Heart right ventricle (tissue), 16 donors: ENCODE measurements at places on chromosomes 2 and 18.

DNA sequence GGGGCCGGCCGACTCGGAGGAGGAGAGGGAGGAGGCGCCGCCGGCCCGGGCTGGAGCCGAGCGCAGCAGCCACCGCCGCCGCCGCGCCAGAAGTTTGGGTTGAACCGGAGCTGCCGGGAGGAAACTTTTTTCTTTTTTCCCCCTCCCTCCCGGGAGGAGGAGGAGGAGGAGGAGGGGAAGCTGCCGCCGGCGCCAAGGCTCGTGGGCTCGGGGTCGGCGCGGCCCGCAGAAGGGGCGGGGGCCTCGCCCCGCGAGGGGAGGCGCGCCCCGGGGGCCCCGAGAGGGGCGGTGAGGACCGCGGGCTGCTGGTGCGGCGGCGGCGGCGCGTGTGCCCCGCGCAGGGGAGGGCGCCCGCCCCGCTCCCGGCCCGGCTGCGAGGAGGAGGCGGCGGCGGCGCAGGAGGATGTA is 316 bp downstream of the CRIM1 start:
- DNase-seq: no peak
- H3K27me3 ChIP-seq: no peaks in the 10 kb centered on the region
- peak overlapping the region; percentile 92 for H3K27ac ChIP-seq
- peak overlapping the region; percentile 56 for H3K4me3 ChIP-seq

- H3K4me1 ChIP-seq: no peaks in the 10 kb centered on the region
- no peaks in the 10 kb centered on the region for H3K27me3 ChIP-seq
- no peak overlapping the region for H3K4me3 ChIP-seq
- no peaks in the 10 kb centered on the region for H3K36me3 ChIP-seq
- DNase-seq: peak; percentile 12
Observed at GRCh38 chr2:154425994-154426393, 272.5 kb upstream of the KCNJ3 start.

DNA sequence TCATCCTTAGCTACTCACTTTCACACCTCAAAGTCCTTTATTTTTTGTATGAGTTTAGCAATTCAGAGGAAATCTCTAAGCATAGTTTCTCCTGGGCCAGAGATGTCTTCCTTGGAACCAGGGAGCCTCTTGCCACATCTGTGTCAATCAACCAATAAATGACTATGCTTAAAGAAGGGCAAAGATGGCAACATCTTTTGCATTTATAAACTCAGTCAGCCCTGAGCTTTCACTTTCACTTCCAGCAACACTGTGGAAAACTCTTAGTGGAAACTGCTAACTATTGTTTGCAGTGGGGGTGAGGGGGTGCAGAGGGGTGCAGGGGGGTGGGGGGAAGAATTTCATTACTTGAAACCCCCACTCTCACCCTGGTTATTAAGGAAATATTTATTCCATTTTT is 3.4 kb downstream of the ACVR1C start:
- H3K27me3 ChIP-seq: no peaks in the 10 kb centered on the region
- no peak overlapping the region for H3K27ac ChIP-seq
- no peaks in the 10 kb centered on the region for H3K36me3 ChIP-seq
- peaks cover 10% of the 10 kb centered on the region for H3K4me1 ChIP-seq
- H3K4me3 ChIP-seq: no peak overlapping the region

GRCh38 chr2:99442837-99443236 is 47.0 kb downstream of the REV1 start:
- H3K27ac ChIP-seq: no peak overlapping the region
- no peak overlapping the region for H3K4me3 ChIP-seq
- H3K27me3 ChIP-seq: no peaks in the 10 kb centered on the region
- peaks cover 59% of the 10 kb centered on the region for H3K36me3 ChIP-seq

DNA sequence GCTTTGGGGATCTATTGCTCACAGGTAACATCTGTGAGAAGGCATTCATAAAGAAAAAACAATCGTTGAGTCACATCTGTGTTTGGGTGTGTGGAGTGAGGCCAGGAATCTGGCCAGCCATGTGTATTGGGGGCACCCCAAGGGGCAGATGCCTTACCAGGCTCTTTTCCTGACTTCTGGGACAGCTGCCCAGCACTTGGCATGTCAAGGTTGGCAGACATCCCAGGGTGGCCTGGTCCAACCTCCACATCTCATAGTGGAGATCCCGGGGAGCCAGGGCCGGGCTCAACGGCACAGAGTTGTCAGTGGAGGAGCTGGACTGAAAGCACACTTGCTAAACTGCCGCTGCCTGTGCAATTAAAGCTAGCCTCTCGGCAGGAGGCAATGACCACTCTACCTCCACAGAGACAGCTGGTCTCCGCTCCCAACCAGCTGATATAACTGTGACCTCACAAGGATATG is 75.3 kb upstream of the MGAT4A start:
- H3K27ac ChIP-seq: peak overlapping the region; percentile 35
- DNase-seq: peak; percentile 83
- no peaks in the 10 kb centered on the region for H3K27me3 ChIP-seq
- H3K4me1 ChIP-seq: peaks cover 24% of the 10 kb centered on the region
- H3K4me3 ChIP-seq: no peak overlapping the region
- H3K36me3 ChIP-seq: no peaks in the 10 kb centered on the region

DNA sequence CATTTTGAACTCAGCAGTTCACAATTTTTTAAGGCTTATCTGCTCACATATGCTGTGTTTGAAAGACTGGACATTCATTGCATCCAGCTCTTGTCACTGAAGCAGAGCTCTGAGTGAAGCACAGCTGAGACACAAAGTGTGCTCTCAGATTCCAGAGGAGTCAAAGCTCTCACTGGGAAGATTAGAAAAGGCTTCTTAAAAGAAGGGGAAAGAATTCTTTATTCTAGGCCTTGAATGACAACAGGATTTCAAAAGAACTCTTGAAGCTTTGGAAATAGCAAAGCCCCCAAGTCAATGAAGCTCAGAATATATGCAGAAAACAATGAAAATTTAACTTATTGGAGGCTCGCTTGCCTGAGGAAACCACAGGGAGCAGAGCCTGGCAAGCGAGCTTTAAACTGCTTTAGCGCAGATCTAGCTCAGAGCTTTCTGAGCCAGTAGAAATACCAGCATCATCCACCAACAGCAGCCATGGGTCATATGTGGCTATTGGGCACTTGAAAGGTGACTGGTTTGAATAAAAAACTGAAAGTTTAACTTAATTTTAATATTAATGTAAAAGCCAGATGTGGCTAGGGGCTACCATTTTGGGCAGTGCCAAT is 369.7 kb downstream of the OSR1 start:
- DNase-seq: no peak
- no peak overlapping the region for H3K4me3 ChIP-seq
- H3K27ac ChIP-seq: no peak overlapping the region
- no peaks in the 10 kb centered on the region for H3K36me3 ChIP-seq
- H3K27me3 ChIP-seq: no peaks in the 10 kb centered on the region

- no peak for DNase-seq
- peak overlapping the region; percentile 97 for H3K27ac ChIP-seq
- H3K27me3 ChIP-seq: no peaks in the 10 kb centered on the region
- peak overlapping the region; percentile 88 for H3K4me3 ChIP-seq
- no peaks in the 10 kb centered on the region for H3K36me3 ChIP-seq
Observed at GRCh38 chr2:84969511-84970209, 1.3 kb upstream of the KCMF1 start.

GRCh38 chr2:127172306-127172705 is 47.8 kb downstream of the CYP27C1 start:
- peaks cover 12% of the 10 kb centered on the region for H3K27me3 ChIP-seq
- no peak for DNase-seq
- H3K4me1 ChIP-seq: peaks cover 37% of the 10 kb centered on the region
- H3K27ac ChIP-seq: no peak overlapping the region

DNA sequence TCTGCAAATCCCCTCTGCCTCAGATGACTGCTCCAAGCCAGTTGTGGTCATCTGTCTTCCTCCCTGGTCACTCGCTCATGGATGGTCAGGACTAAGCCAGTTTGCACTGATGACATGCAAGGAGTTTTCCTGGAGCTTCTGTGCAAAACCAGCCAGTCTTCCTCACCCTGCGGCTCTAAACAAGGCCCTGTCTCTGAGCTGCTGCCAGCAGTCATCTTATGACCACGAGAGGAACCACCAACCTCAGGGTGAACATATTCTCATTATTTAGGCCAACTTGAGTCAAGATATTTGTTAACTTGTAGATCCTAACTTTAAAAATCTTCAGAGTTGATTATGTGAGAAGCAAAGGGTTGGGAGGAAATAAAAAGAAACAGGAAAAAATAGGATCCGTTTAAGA is 119.9 kb upstream of the CAB39 start:
- H3K36me3 ChIP-seq: no peaks in the 10 kb centered on the region
- H3K27me3 ChIP-seq: no peaks in the 10 kb centered on the region
- no peak for DNase-seq
- no peaks in the 10 kb centered on the region for H3K4me1 ChIP-seq
- no peak overlapping the region for H3K27ac ChIP-seq

DNA sequence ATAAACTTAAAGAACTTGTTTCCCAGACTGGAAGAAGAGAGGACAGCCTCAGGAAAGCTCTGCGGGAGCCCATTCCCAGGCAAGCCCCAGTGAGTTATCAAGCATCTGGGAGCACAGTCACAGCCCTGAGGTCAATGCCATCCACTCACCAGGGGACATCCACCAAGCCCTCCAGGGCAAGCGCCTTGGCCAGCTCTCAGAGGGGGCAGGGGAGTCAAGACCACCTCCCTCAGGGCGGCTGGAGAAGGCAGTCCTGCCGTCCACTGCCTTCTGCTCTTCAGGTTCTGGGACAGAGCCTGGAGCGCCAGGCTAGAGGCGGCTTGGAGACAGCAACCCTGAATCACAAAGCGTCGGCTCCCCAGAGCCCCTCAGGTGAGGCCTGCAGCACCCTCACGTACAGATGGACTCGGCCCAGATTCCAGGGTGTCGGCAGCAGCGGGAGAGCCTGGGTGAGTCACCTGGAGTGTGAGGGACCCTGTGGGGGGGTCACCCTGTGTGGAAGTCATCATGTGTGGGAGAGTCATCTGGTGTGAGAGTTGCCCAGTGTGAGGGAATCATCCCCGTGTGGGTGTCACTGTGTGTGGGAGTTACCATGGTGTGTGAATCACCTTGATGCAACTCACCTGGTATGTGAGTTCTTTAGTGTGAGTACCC is 100.9 kb upstream of the TEX51 start:
- no peaks in the 10 kb centered on the region for H3K36me3 ChIP-seq
- DNase-seq: no peak
- H3K27ac ChIP-seq: no peak overlapping the region
- H3K4me3 ChIP-seq: no peak overlapping the region
- H3K4me1 ChIP-seq: no peaks in the 10 kb centered on the region

DNA sequence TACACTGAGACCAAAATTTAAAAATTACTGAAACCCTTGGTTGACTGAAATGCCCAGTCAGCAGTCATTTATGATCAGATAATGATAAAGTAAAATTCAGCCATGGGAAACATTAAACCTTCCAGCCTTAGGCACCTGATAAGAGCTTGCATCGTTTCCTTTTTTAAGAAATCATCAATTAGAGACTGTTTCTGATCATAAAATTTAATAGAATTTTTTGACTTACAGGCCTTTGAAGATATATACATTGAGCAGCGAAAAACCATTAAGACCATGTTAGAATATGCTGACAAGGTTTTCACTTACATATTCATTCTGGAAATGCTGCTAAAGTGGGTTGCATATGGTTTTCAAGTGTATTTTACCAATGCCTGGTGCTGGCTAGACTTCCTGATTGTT is 99.6 kb upstream of the CSRNP3 start:
- no peak overlapping the region for H3K4me3 ChIP-seq
- DNase-seq: no peak
- no peaks in the 10 kb centered on the region for H3K4me1 ChIP-seq
- no peaks in the 10 kb centered on the region for H3K36me3 ChIP-seq
- H3K27me3 ChIP-seq: no peaks in the 10 kb centered on the region

GRCh38 chr2:159608723-159609308 is 7.5 kb downstream of the BAZ2B start:
- DNase-seq: no peak
- no peaks in the 10 kb centered on the region for H3K27me3 ChIP-seq
- no peaks in the 10 kb centered on the region for H3K4me1 ChIP-seq
- H3K27ac ChIP-seq: peak overlapping the region; percentile 98
- H3K4me3 ChIP-seq: no peak overlapping the region

DNA sequence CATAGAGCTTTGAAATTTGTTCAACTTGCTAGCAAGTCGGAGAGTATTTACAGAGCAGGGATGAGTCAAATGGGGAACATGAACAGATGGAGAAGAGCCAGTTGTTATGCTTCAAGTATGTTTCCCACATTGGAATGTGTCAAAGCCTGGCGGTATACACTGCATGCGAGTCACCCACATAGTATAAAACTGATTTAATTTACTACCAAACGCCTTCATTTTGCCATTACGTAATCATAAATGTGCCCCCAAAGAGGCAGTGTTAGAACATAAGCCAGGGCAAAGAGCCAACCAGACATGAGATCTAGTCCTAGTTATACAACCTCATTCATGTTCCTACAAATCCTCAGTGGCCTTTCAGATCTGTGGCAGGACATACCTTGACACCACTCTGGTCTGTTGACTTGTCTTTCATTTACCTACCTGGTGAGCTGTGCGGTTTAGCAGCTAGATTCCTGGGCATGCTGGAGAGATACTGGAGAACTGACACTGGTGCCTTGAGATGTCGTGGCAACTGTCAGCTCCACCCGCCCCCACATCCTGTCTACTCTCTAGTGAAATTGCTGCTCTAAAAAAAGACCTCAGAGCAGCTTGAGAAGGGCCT is 21.7 kb upstream of the NRP2 start:
- H3K36me3 ChIP-seq: no peaks in the 10 kb centered on the region
- DNase-seq: no peak
- H3K27me3 ChIP-seq: no peaks in the 10 kb centered on the region
- H3K4me3 ChIP-seq: no peak overlapping the region
- H3K4me1 ChIP-seq: peaks cover 14% of the 10 kb centered on the region

GRCh38 chr18:54888933-54889332 is 60.7 kb downstream of the RAB27B start:
- no peaks in the 10 kb centered on the region for H3K4me1 ChIP-seq
- no peak overlapping the region for H3K4me3 ChIP-seq
- no peaks in the 10 kb centered on the region for H3K36me3 ChIP-seq
- H3K27me3 ChIP-seq: no peaks in the 10 kb centered on the region

DNA sequence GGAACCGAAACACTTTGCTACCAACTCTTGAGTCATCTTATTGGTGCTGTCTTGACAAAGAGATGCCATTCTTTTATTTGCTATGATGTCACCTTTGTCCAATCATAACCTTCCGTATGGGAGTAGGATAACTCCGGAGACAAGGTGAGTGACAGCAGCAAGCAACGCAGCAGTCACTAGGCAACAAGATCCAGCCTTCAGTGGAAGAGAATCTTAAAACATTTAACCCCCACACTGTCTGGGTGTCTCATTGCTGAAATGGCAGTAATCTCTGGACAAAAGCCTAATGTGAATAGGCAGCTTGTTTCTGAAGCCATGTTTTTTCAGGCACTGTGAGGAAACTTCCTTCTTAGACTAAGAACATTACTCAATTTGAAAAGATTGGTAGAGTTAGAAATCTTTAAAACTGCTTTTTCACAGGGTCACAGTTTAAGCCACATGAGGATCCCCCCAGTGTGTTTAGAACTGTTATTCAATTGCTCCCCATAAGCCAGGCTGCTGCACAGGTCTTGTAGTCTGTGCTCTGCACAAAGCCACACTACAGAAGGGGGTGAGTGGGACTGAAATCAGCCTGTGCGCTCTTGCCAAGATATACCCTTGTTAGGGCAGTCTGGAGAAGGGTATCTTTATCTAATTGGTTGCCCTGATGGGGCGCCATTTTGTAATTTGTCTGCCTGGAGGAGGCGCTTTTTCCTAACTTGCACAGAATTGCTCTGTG is 131.5 kb upstream of the STON1 start:
- H3K4me3 ChIP-seq: no peak overlapping the region
- DNase-seq: no peak
- no peak overlapping the region for H3K27ac ChIP-seq
- no peaks in the 10 kb centered on the region for H3K4me1 ChIP-seq
- no peaks in the 10 kb centered on the region for H3K27me3 ChIP-seq
